Skin of body (tissue), 3 donors: ENCODE measurements at places on chromosomes 2 and 18. TPM values are rescaled to one million over a fixed set of nuclear protein-coding genes. Genes with fewer than 3 reads are reported as not detected.

The PID1 gene
- total RNA-seq, result 17.5 TPM

DNA sequence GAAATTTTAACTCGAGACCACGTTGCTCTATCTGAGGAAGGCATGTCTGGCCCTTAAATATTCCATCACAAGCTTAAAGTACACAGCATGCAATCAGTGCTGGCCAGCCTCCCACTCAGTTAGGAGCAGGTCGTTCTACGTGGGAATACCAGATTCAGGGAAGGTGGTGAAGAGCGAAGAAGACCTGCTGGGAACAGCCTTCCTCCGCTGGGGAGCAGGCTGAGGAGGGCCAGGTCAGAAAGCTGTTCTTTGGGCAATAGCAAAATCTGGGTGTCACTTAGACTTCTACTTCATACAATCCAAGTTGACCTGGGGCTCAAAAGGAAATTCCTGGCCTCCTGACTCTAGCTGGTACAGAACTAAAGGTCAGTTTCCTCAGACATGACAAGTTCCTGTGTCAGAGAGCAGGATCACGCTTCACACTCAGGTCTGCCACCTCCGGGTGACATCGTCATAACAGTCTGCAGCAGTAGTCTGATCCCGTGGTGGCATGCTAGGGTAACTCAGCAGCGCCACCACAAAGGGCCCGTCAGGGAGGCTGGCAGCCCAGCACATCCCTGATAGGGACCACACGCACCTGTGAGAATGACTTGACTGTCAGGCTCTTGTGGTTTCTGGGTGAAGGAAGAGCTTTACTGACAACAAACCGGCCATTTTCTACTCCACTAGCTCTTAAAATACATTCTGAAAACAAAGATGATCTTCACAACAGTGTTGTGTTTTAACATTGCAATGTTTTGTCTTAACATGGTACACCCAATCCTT lies 35.2 kb upstream of the NAPG start:
- DNase-seq, result no peak

DNA sequence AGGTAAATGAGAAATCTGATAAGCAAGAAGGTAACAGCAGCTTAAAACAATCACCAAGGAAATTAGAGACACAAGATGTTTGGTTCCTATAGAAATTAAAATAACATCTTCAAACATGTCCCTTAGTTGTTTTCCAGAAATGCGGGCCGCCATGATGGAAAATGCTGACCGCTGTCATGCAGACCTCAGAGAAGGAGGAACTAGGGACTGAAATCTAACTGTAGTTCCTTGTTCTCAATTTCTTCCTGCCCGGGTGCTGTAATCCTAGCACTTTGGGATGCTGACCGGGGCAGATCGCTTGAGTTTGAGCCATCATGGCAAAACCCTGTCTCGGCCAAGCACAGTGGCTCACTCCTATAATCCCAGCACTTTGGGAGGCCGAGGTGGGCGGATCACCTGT lies 51.1 kb downstream of the TEX51 start:
- DNase-seq, result no peak

DNA sequence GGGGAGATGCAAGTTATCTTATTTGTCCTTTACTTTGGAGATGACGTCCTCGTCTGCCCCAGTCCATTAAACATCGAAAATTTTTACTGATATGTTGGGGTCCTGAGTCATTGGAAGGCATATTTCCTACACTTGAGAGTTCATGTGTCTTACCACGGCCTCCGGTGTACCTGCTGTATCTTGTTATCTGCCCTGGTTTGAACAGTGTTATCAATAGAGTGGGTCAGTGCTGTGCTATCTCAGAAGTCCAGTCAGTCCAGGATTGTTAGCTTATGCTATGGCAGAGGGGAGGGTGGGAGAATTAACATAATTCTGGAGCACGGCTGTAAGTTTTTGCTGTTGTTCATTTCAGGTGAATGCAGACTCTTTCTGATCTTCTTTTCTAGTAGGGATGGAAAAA lies 102.3 kb downstream of the ADCYAP1 start:
- no peak for DNase-seq

GRCh38 chr2:200041639-200042038 lies 86.3 kb downstream of the MAIP1 start:
- no peak for DNase-seq

DNA sequence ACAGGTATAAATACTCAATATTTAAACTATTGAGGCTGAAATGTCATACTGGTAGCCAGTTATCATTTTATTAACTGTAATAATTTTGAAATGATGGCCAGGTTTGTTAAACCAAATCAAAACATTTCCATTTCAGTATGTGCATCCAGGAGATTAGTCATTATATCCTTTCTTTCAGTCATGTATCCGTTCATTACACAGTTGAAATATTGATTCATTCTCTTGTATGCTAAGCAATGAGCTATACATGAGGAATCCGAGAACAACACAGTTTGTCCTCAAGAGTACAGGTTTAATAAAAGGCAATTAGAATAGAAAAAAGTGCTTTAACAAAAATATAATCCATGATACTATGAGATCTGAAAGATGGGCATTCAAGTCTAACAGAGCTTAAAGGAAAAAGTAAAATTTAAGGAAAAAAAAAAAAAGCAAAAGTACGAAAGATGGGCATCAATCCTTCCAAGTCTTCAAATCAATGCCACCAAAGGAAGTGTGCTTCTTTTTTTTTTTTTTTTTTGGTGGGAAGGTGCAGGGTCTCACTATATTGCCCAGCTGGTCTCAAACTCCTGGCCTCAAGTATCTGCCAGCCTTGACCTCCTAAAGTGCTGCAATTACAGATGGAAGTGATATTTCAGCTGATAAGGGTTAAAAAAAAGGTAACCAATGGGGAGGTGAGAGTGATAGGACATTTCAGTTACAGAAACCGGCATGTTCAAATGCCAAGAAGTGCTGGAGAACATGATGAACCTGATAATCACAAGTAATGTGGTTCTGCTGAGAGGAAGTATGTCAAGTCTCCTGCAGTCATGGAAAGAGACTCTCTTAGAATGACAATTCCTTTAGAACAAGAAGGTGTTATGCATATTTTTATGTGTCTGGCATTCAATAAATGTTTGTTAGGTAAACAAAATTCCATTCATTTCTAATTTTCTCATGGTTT lies 35.8 kb downstream of the PUM2 start:
- DNase-seq, result no peak

DNA sequence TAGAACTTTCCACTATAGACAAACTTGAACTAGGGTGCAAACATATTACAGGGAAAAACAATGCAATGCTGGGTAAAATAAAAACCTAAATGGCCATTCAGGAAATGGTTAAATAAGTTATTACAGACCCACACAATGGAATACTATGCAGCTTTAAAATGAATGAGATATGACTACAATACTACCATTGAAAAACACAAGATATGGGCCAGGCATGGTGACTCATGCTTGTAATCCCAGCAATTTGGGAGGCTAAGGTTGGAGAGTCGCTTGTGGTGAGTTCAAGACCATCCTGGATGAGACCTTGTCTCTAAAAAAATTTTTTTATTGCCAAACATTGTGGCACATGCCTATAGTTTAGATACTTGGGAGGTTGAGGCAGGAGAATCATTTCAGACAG lies 6.8 kb downstream of the PECR start:
- DNase-seq, result no peak

The EIF2B4 gene
- 23.5 TPM for total RNA-seq

GRCh38 chr2:32061973-32062861 lies 1.1 kb upstream of the SPAST start:
- DNase-seq, result peak; percentile 37

The RNF152 gene
- 60.2 TPM for total RNA-seq

DNA sequence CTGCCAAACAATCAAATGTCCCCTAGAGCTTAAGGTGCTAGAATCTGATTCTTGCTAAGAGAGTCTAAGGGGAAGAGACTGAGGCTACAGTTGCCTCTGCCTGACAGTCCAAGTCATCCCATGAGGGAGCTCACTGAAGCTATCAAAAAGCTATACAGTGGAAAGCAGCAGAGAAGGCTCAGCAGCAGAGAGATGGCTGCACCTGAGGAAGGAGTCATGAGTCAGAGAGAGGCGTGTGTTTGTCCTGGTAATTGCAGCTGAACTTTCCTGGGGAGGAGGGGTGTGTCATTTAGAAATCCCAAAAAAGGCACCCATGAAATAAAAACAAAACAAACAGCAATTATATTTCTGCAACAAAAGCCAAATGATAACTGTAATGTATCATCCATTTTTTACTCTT lies 305.2 kb upstream of the UBE2E3 start:
- no peak for DNase-seq

The DCC gene
- total RNA-seq, result 2.0 TPM
